Breast epithelium (tissue), 4 donors: ENCODE measurements at places on chromosomes 11 and 22. TPM values are rescaled to one million over a fixed set of nuclear protein-coding genes. Genes with fewer than 3 reads are reported as not detected.

Gene MMP10
- total RNA-seq: not detected

Gene PAX6
- 0.88 TPM for total RNA-seq

Gene SERHL2
- 1.3 TPM for total RNA-seq

Gene IFITM1
- 129 TPM for total RNA-seq

Gene C22orf15
- total RNA-seq: not detected

Gene NAV2
- 28.2 TPM for total RNA-seq

Gene BTBD18
- total RNA-seq: not detected

Gene LMF2
- 54.9 TPM for total RNA-seq

Gene TEX12
- 1.3 TPM for total RNA-seq

DNA sequence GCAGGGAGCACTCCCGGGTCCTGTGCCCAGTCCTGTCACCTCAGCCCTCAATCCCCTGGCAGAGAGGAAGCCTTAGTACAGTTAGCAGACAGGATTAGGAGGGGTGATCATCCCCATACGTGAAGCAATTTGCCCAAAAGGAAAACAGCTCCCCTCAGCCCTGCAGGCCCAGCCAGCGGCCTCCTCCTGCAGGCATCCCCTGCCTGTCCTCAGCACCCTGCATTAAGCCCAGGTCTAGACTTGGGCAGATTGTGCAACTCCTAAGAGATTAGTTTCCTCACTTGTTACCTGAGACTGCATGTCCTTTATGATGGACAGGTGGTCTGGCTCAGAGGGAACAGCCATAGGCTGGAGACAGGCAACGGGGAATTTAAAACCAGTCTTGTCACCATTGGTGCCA is 95.5 kb upstream of the TMEM45B start:
- no peaks in the 10 kb centered on the region for H3K36me3 ChIP-seq
- H3K4me3 ChIP-seq: no peak overlapping the region
- no peaks in the 10 kb centered on the region for H3K27me3 ChIP-seq
- H3K27ac ChIP-seq: no peak overlapping the region

- H3K27me3 ChIP-seq: no peaks in the 10 kb centered on the region
- H3K27ac ChIP-seq: no peak overlapping the region
- H3K36me3 ChIP-seq: no peaks in the 10 kb centered on the region
- DNase-seq: no peak
- H3K4me1 ChIP-seq: no peaks in the 10 kb centered on the region
Measured at GRCh38 chr11:69286374-69287371, 7.3 kb upstream of the MYEOV start.

DNA sequence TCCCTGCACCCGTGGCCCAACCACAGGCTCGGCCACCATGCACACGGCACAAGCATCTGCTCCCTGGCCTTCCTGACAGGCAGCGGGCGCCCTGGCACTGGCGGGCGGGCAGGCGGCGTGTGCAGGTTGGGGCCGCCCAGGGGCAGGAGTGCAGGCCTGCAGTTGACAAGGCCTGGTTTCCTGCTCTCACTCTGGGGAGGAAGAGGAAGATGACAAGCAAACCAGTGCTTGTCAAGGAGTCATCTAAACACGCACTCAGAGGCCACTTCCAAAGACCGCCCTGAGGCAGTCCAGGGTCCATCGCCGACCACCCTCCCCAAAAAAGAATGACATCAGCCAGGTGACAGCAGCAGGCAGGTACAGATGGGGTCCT is 65.3 kb upstream of the LINC01488 start:
- H3K27me3 ChIP-seq: no peaks in the 10 kb centered on the region
- no peaks in the 10 kb centered on the region for H3K4me1 ChIP-seq
- no peak overlapping the region for H3K27ac ChIP-seq
- no peaks in the 10 kb centered on the region for H3K36me3 ChIP-seq

DNA sequence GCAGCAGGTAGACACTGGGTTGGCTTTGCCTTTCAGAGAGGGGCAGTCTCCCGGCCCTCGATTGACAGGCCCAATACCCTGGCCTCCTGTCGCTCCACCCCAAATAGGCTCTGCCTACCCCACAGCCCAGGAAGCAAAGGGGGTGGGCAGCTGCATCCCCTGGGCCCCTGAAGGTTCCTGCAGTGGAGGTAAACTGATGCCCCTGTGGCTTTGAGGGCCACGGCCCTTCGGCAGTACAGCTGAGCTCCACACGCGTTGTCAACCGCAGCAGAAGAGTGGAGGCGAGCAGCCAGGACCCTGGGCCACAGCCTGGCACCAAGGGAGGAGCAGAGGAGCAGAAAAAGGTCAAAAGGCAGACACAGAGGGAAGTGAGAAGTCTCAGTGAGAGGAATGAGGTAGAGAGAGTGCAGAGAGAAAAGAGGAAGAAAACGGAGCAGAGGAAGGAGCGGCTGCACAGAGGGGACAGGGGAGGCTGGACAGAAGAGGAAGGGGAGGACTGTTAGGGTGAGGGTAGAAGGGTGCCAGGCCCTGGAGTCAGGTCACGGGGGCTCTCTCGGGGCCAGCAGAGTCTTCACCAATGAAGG is 64.0 kb downstream of the SLC22A12 start:
- no peaks in the 10 kb centered on the region for H3K4me1 ChIP-seq
- H3K4me3 ChIP-seq: no peak overlapping the region
- no peak overlapping the region for H3K27ac ChIP-seq
- no peaks in the 10 kb centered on the region for H3K27me3 ChIP-seq

GRCh38 chr11:105046898-105047579 is 1.9 kb upstream of the CARD16 start:
- H3K4me3 ChIP-seq: peak overlapping the region; percentile 19
- DNase-seq: no peak
- H3K27me3 ChIP-seq: no peaks in the 10 kb centered on the region
- no peaks in the 10 kb centered on the region for H3K4me1 ChIP-seq
- no peak overlapping the region for H3K27ac ChIP-seq

DNA sequence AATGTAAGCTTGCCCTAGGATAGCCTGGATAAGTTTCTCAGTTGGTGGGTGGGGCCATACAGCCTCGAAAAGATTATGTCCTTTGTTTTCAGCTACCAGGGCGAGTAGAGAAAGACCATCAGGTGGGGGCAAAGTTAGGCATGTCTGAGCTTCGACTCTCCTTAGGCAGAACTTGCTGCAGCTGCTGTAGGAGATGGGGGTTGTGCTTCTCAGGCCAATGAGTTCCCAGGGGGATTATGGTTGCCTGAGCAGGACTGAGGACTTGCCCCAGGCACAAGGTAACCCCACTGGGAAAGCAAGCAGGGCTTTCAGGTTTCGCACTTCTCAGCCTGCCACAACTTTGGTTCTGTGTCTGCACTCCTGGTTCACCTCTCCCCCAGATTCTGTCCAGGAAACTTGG is 173.4 kb upstream of the SESN3 start:
- no peaks in the 10 kb centered on the region for H3K27me3 ChIP-seq
- no peaks in the 10 kb centered on the region for H3K4me1 ChIP-seq
- H3K4me3 ChIP-seq: no peak overlapping the region
- H3K36me3 ChIP-seq: no peaks in the 10 kb centered on the region

GRCh38 chr11:90380206-90380605 is 157.4 kb upstream of the CHORDC1 start:
- no peaks in the 10 kb centered on the region for H3K4me1 ChIP-seq
- H3K36me3 ChIP-seq: no peaks in the 10 kb centered on the region
- DNase-seq: no peak
- H3K4me3 ChIP-seq: no peak overlapping the region
- H3K27ac ChIP-seq: no peak overlapping the region

GRCh38 chr11:117468888-117469287 is 141.2 kb downstream of the CEP164 start:
- no peaks in the 10 kb centered on the region for H3K4me1 ChIP-seq
- DNase-seq: no peak
- H3K36me3 ChIP-seq: no peaks in the 10 kb centered on the region
- H3K27me3 ChIP-seq: no peaks in the 10 kb centered on the region

- H3K27me3 ChIP-seq: no peaks in the 10 kb centered on the region
- no peak overlapping the region for H3K4me3 ChIP-seq
- no peaks in the 10 kb centered on the region for H3K4me1 ChIP-seq
- no peak overlapping the region for H3K27ac ChIP-seq
Measured at GRCh38 chr11:127454856-127455255, 454.3 kb upstream of the KIRREL3 start.

DNA sequence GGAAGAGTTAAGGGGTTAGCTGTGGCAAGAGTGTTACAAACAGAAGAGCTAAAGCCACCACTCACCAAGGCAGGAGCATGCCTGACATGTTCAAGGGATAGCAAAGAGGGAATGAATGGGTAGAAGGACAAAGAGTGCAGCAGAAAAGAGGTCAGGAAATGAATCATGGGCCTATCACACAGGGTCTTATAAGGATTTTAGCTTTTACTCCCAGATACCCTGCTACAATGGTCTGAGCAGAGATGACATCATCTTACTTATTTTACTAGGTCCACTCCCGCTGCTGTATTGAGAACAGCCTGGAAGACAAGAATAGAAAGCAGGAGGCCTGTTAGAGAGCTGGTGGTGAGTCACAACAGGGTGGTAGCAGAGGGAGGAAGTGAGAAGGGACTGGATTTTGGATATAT is 9.8 kb downstream of the TRAF6 start:
- H3K27ac ChIP-seq: no peak overlapping the region
- H3K27me3 ChIP-seq: no peaks in the 10 kb centered on the region
- H3K4me3 ChIP-seq: no peak overlapping the region
- H3K36me3 ChIP-seq: no peaks in the 10 kb centered on the region
- H3K4me1 ChIP-seq: no peaks in the 10 kb centered on the region
- no peak for DNase-seq

DNA sequence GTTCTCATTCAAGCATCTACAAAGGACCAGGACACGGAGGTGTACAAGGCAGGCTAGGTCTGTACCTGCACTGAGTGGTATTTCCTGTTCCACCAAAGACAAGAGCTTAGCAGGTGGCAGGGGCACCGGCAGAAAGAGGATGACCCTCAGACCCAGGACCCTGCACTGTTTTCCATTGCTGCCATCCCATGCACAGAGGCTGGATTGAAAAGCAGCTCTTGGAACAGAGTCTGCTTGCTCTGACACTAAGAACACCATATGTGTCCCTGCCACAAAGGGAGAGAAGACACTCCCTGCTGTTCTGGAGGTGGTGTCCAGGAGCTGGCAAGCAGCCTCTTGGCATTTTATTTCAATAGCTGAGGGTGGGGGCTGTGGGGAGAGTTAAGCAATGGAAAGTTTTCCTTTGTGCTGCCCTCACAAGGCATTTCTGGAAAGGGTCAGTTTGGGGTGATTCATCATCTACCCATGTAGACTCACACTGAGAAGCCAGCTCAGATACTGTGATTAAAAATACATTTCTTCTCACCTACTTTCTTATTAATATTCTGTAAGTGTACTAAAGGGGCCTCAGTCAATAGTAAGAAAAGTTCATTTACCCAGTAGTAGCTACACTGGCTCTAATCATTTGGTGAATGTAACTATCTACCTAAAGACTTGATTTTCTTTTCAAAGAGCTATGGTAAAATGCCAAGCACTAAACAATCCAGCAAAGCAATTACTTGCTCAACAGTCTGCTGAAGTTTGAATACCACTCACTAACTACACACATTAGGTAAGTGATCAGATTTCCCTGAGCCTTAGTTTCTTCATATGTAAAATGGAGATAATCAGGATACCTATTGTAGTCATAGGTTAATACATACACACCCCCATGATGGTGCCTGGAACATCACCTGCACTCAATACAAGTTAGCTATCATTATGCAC is 55.2 kb downstream of the SLC1A2 start:
- H3K36me3 ChIP-seq: no peaks in the 10 kb centered on the region
- no peak overlapping the region for H3K4me3 ChIP-seq
- DNase-seq: peak; percentile 70
- H3K27me3 ChIP-seq: no peaks in the 10 kb centered on the region
- peaks cover 7% of the 10 kb centered on the region for H3K4me1 ChIP-seq
- peak overlapping the region; percentile 80 for H3K27ac ChIP-seq

- H3K27me3 ChIP-seq: no peaks in the 10 kb centered on the region
- no peak for DNase-seq
- H3K27ac ChIP-seq: no peak overlapping the region
- H3K4me1 ChIP-seq: no peaks in the 10 kb centered on the region
- no peak overlapping the region for H3K4me3 ChIP-seq
Measured at GRCh38 chr11:68958211-68958610, 22.6 kb downstream of the MRGPRD start.

DNA sequence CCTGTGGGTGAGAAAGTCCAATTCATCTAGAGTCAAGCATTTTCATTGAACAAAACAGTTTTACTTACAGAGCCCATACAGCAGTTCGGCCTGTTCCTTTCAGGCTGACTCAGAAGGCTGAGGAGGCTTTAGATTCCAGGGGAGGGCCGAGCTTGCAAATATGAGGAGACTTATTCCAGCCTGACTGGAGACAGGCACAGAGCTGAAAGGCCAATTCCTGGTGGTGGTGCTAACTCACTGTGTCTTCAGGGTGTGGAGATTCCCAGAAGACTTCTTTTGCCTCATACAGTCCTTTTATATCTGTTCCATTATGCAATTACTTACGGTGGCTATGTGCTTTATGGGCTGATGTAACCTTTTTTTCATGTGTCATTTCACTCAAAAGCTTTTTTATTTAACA is at the start of gene OR51E2:
OR51E2 (minus strand) TSS at position 269 of the 400 bp plus-strand sequence. CDS start 15,142 bp downstream, outside the sequence.
- no peaks in the 10 kb centered on the region for H3K36me3 ChIP-seq
- no peak within 1 kb of the TSS for H3K27ac ChIP-seq

GRCh38 chr11:40130427-40130826 is 1329.0 kb downstream of the LRRC4C start:
- H3K27ac ChIP-seq: no peak overlapping the region
- H3K27me3 ChIP-seq: no peaks in the 10 kb centered on the region
- DNase-seq: no peak
- H3K36me3 ChIP-seq: no peaks in the 10 kb centered on the region

DNA sequence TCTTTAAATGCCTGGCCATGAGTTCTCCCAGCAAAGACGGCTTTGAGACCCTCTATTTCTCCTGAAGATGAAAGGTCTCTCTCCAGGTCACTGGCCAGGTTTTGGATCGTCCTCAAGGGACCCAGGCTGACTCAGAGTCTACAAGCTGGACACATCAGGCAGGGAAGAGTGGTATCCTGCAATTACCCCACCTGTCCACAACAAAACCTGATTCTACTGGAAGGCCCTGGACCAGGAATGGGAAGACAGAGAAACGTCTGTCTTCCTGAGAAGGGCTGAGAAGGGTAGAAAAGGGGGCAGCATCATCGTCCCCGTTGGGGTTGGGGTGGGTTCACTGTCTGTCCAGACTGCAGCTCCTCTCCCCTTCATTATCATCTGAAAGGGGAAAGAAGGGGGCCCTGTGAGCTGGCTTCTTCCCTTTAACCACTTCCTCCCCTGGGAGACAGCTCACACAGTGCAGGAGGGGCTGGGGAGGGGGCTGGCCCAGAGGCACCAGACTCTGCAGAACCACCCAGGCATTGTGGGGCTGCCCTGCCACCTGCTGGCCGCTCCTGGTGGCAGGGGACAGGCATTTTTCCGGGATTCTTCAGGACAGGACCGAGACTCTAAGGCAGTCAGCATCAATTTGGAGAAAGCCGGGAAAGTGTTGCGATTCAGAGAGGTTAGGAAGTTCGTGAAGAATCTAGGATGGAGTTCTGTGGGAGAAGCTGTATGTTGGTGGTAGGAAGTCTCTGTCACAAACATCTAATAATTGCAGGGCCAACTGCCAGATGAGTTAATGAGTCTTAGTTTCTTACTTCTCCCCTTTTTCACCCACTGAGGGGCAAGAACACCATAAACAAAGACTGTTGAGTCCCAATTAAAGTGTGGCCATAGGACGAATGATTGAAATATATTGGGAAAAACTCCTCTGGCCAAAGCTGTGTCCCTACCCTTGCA is 57.6 kb downstream of the SYN3 start:
- no peaks in the 10 kb centered on the region for H3K27me3 ChIP-seq
- H3K4me1 ChIP-seq: no peaks in the 10 kb centered on the region
- H3K27ac ChIP-seq: no peak overlapping the region
- H3K36me3 ChIP-seq: no peaks in the 10 kb centered on the region
- H3K4me3 ChIP-seq: no peak overlapping the region
- DNase-seq: no peak
